ENCODE measurements at places on chromosomes 2 and 18. TPM values are rescaled to one million over a fixed set of nuclear protein-coding genes. Genes with fewer than 3 reads are reported as not detected.

DCDC2C gene
- not detected for total RNA-seq

COL4A3 gene
- not detected for total RNA-seq

CAB39 gene
- total RNA-seq: 119 TPM

CCDC74B gene
- total RNA-seq: 3.5 TPM

DOK6 gene
- total RNA-seq: not detected

FSHR gene
- total RNA-seq: not detected

CRYGC gene
- not detected for total RNA-seq

CARF gene
- total RNA-seq: 5.0 TPM

CRYBA2 gene
- not detected for total RNA-seq

ABCA12 gene
- not detected for total RNA-seq

SPRED2 gene
- 5.9 TPM for total RNA-seq

TM4SF20 gene
- not detected for total RNA-seq

WDR54 gene
- total RNA-seq: 129 TPM

POTEC gene
- total RNA-seq: not detected

UGT1A3 gene
- total RNA-seq: not detected

ABCG8 gene
- not detected for total RNA-seq

LYPD6 gene
- total RNA-seq: not detected

SPC25 gene
- 35.6 TPM for total RNA-seq

MATN3 gene
- total RNA-seq: not detected

PID1 gene
- not detected for total RNA-seq

RSAD2 gene
- 2.8 TPM for total RNA-seq

RALB gene
- total RNA-seq: 17.6 TPM

RAB1A gene
- 75.8 TPM for total RNA-seq

GAD1 gene
- 1.3 TPM for total RNA-seq

GCG gene
- total RNA-seq: not detected

SLC14A1 gene
- total RNA-seq: 3.1 TPM

C18orf54 gene
- total RNA-seq: 7.6 TPM

NR4A2 gene
- total RNA-seq: 57.6 TPM

C2orf80 gene
- not detected for total RNA-seq

GRB14 gene
- not detected for total RNA-seq

ZDBF2 gene
- total RNA-seq: 10.5 TPM

Data from activated CD8-positive, alpha-beta T cell treated with anti-CD3 and anti-CD28 coated beads for 36 hours (primary cell).